ENCODE measurements at places on chromosomes 12 and 14.

GRCh38 chr12:8779281-8779680 lies 43.1 kb upstream of the A2ML1 start:
- no peak for DNase-seq

- no peak for DNase-seq
These were observed 44.2 kb downstream of the WDR20 start for GRCh38 chr14:102183886-102184285.

- DNase-seq: no peak
These were observed 6.4 kb downstream of the SLC39A9 start for GRCh38 chr14:69404883-69405282.

DNA sequence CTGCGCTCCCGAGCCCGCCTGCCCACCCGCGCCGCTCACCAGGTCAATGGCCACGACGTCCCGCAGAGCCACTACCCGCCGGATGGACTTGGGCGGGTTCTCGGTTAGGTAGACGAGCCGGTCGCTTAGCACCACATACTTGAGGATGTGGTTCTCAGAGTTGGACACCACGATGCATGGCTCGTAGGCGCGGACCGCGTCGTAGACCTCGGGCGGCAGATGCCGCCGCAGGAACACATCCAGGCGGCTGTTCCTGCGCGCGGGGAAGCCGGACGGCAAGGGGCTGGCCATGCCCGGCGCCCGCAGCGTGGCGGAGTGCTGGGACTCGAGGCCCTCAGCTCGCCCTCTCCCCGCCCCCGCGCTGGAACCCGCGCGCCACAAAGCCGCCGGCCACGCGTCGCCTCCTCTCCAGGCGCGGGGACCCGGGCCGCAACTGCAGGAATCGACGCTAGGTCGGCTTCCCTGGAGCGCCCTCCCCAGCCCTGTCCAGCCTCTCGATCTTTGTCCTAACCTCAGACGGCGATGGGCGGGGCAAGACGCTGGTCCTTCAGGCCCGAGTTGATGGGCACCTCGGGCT lies at the start of gene C12orf56:
C12orf56 (minus strand) TSS at position 484 of the 577 bp plus-strand sequence; CDS start at position 291, 193 bp downstream.
- DNase-seq: peak; percentile 57

DNA sequence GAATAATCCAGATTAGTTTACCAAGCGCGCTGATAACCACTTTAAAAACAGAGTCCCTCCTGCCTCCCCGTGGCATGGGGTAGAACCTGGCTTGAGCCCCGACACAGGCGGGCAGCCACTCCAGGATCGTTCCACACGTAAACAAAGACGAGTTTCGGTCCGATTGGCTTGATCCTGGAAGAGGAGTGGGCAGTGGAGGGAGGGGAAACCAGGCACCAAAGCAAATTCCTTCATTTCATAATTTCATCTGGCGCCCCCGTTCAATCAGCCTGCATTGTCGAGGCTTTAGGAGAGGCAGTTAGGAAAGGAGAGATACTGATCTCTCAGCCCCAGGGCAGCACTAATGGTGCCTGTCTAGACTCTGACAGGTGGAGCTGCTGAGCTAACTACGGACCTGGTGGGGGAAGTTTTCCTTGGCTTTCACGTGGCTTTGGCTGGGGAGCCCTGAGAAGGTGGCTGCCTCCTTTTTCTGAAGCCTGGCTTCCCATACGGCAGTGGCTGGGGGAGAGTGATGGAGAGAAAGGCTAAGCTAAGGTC lies 751 bp upstream of the GPRC5A start:
- DNase-seq: no peak

- no peak for DNase-seq
These were observed 309.0 kb downstream of the VRK1 start for GRCh38 chr14:97106166-97106565.

DNA sequence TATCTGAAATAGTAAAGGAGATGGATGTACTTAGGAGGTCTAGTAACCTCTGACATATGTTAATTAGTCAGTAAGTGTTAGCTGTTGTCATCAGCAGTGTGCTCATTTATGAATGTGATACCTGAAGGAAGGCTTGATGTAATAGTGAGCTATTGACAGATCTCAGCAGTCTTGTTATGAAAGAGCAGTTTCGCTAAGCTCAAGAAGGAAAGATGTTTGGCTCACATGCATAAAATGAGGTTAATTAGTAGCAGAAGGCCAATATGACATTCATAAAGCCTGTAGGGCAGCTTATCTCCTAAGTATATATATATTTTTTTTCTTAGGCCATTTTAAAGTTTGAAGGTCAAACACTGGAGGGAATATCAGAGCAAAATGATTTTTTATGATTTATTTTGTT lies 2.8 kb downstream of the FAM234B start:
- DNase-seq: no peak

- DNase-seq: no peak
These were observed 13.5 kb downstream of the ANHX start for GRCh38 chr12:133222211-133222610.

DNA sequence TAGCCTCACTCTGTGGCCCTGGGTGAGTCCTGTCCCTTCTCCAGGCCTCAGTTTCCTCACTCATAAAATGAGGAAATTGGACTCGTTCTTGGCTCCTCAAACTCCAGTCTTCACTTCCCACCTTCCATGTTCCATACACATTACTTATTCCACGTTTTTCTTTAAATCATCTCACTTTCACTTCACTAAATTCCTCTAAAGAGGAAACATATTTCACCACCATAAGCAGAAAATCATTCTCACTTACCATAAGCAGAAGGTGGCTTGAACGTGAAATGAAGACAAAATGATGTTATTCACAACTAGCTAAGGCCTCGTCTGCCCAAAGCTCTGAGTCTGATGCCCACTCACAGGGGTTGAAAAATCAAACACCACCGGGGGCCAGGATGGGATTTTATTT lies 278.3 kb downstream of the ADGRD1 start:
- DNase-seq: no peak

DNA sequence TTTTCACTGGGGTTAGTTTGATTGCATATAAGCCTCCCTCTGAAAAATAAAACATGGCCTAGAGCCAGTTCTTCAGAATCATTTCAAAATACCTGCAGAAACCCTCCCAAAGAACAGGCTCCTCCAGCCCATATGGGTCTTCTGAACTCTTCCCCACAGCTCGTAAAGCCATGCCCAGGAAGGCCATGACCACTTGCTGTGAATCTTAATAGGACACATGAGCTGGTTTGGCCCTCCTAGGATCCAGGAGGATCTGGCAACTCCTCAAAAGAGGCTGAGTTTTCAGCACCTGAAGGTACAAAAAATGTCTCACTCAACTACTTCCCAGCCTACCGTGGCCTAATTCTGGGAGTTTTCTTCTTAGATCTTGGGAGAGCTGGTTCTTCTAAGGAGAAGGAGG lies 2.4 kb downstream of the MYBPC1 start:
- DNase-seq: no peak

- peak; percentile 69 for DNase-seq
These were observed 87.2 kb downstream of the SCN8A start for GRCh38 chr12:51678086-51678724.

GRCh38 chr14:21964180-21964579 lies 290.6 kb upstream of the OR4E1 start:
- no peak for DNase-seq

DNA sequence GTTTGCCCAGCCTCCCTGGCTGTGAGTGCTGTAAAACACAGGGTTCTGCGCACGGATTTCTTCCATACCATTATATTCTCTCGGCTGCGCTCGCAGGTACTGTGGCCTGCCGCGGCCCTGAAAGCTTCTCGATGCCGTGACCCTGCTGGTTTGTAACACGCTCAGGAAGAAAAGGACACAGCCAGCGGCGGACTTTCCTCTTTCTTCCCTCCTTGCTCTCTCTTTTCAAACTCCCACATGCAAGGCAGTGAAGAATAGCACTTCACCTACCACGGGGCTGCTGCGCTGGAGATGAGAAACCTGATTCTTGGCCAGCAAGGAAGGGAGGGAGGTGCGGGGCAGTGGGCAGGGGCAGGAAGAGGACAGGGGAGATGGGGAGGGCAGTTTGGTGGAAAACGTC lies 130.2 kb downstream of the RBM19 start:
- DNase-seq: no peak

DNA sequence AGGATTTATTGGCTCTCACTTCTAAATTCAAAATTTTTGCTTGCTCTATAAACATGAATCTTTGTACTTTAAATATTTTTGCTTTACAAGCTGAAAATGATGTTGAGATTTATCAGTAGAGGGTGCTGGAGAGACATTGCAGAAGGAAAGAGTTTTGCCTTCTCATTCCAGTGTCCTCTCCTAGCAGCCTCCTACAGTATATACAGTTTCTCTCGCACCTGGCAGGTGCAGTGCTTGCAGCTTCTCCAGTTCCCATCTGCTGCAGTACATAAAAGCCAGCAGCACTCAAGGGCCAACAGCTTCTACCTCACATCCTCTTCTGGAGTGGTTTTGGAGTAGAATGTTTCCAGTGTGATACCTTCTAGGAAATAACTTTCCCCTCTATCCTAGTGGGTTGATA lies 601.8 kb upstream of the ATXN7L3B start:
- DNase-seq: no peak

GRCh38 chr14:70789361-70789760 lies 20.0 kb downstream of the MAP3K9 start:
- DNase-seq: peak; percentile 19

GRCh38 chr12:103687253-103687652 lies 100.2 kb downstream of the STAB2 start:
- no peak for DNase-seq

GRCh38 chr12:110913119-110914056 lies 7.0 kb downstream of the MYL2 start:
- DNase-seq: no peak

DNA sequence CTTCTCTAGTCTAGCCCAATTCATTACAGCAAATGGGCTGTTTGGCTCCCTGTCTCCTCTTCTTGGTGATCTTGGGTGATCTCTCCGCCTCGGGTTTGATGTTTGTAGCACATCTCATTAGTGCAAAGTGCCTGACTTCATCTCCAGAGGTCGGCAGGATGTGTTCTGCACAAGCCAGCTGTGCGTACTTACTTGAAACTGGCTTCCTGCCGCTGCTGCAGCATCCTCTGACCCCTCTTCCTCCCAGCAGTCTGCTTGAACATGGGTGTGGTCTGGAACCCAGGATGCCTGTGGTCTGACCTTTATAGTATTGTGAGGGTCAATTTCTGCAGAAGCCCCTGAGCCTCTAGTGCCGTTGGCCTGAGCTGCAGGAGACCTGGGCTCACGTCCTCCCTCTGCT lies 99.2 kb downstream of the BEGAIN start:
- no peak for DNase-seq

DNA sequence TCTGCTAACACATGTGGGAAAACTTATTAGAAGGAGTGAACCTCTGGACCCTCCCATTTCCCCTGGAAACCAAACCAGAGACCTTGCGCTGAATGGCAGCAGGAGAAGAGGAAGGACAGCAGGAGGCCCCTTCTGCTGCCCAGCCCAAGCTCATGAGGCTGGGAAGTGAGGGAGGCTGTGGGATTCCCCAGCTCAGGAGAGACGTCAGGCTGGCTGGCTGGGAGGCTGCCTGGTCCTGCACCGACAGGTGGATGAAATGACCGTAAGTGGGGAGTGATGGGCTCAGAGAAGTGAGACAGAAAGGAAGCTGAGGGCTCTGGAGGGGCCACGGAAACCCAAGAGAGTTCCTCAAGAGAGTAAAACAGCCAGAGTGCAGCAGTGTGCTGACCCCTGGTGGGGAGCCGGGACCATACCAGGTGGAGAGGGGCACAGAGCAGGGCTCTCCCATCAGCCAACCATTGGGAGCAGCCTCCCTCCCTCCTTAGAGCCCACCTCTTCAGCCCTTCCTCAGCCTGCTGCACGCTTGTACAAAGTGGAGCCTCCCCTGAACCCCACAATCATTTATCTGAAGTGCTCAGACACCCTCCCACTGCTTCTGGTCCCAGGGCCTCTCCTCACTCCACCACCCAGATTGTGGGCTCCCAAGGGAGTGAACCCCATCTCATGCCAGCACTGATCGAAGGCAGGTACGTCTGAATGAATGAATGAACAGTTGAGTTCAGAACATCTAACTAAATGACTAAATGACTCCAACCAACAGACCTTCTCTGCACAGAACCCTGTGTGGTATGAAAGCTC lies 14.0 kb downstream of the TAMALIN start:
- peak; percentile 70 for DNase-seq

DNA sequence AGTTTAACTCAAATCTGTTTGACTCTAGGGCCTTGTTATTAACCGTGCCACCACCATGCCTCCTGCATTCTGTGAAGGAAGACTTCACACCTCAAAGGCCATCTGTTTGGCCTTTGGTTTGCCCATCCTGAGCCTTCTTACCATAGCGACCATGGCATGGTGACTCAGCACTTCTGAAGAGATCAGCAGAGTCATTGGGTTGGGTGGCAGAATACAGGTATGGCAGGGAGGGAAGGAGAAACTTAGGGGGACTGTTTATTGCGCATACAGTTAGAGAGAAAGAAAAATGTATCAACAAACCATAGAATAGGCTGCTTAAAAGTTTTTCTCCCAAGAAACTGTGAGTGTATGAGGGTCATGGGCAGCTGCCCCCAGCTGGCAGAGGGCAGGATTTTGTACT lies 49.2 kb downstream of the DAD1 start:
- DNase-seq: no peak

DNA sequence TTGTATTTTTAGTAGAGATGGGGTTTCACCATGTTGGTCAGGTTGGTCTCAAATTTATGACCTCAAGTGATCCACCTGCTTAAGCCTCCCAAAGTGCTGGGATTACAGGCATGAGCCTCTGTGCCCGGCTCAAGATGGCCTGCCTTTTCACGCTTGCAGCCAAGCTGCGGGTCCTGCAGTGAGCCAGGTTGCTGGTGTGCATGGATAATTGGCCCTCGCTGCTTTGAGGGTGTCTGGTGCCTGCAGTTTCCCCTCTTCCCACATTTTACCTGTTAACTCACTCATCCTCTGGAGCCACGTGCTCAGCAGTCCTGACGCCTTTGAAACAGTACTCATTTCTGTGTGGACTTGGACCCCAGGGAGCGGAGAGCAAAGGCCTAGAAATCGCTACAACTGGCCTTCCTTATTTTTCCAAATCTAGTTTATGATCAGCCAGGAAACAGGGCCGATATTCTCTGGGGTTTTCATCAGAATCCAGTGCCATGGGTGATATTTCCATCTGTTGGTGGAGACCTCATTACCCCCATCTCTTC lies 42.2 kb downstream of the TPCN1 start:
- DNase-seq: no peak

DNA sequence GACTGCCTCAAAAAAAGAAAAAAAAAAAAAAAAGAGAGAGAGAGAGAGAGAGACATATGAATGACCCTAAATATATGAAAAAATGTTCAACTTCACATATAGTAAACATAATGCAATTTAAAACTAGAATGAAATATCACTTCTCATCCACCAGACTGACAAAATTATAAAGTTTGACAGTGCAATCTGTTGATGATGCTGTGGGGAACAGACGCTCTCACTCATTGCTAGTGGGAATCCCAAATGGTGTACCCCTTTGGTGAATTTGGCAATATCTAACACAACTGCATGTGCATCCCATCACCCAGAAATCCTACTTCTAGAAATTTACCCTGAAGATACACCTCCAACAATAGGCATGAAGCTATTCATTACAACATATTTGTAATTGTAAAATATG lies 2.3 kb upstream of the GSG1 start:
- no peak for DNase-seq

DNA sequence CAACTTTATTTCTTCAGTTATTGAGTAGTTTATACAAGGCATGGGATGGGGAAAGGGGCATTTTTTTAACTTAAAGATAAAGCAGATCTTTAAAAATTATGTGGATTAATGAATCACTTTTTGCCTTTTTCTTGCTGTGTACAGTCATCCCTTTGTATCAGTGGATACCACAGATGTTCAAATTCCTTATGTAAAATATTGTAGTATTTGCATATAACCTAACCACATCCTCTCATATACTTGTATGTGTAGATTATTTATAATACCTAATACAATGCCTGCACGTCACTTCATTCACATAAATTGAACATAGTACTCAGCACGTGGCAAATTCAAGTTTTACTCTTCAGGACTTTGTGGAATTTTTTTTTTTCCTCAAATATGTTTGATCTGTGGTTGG lies 66.5 kb upstream of the MON2 start:
- no peak for DNase-seq
